Motor neuron (in vitro differentiated cells): ENCODE measurements at places on chromosomes 2 and 18. TPM values are rescaled to one million over a fixed set of nuclear protein-coding genes. Genes with fewer than 3 reads are reported as not detected.

GRCh38 chr18:79857082-79857671, 59.4 kb downstream of the KCNG2 start:
- no peak for ATAC-seq

DNA sequence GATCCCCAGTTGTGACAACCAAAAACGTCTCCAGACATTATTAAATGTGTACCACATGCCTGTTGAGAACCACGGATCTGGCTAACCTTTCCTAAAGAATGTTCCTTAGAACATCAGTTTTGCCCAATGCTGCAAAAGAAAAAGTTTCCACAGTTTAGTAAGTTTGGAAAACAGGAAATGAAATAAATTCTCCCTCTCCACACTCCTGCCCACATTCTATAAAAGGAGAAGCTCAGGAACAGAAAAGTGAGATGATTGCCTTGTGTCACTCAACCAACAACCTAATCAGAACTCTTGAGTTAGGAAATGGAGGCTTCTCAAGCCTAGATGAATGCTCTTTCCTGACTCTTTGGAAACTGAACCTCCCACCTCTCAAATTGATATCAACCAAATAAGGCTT, 56.1 kb upstream of the NFE2L2 start:
- ATAC-seq, result no peak

DNA sequence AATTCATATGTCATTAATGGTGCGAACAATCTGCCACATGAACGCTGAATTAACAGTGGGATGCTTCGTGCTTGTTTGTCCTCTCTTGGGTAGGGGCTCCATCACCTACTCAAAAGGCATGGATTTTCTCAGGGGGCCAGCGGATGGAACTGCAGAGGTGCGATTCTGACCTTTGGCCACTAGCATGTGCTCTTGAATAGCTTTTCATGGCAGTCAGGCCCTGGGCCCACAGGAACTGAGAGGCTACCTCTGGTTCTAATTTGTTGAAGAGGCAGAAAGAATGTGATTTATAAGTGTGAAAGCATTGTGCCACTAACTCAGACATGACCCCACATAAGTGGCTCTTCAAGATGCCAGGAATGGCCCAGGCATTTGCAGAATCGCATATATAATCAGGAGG, 283.2 kb downstream of the INSIG2 start:
- peak; percentile 60 for ATAC-seq

DNA sequence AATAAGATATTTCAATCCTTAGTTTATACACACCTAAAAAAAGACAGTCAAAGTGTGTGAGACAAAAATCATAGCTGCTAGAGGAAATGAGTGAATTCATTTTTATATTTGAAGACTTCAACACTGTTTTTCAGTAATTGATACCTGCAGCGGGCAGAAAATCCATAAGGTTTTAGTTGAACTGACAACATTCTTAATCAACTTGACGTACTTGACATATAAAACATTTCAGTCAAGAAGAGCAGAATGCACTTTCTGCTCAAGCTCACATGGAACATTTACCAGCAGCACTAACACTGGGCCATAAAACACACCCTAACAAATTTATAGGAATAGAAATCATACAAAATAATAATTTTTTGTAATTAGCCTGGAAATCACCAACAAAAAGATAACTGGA, 959.6 kb upstream of the SOX11 start:
- no peak for ATAC-seq

The IL37 gene
- total RNA-seq, result not detected in 2 replicates

The GAL3ST2 gene
- total RNA-seq, result not detected in 2 replicates
